ENCODE measurements at places on chromosomes 1 and 21.
A peak's percentile ranks its signal among the peaks of the same experiment; 100 is the strongest.

DNA sequence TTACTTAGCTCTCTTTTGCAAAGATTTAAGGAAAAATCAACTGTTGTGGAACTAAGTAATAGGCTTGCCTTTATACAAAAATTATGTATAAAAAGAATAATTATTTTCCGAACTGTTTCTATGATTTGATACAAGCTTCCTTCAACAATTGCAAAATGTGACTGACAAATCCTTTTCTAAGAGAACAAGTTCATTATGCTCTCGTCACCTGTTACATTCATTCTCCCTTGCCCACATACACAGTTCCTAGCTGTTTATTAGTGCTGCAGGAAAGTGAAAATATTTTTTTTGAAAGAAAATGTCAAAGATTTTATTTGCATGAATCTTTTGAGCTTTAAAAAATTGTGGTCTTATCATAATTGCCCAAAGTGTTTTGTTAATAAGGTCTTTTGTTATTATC, 466.2 kb downstream of the USP25 start:
- no peak for DNase-seq

- no peak for DNase-seq
These were observed 65.8 kb downstream of the OVGP1 start for GRCh38 chr1:111361761-111362160.

GRCh38 chr1:108531444-108531843, 28.5 kb upstream of the EEIG2 start:
- DNase-seq: no peak

DNA sequence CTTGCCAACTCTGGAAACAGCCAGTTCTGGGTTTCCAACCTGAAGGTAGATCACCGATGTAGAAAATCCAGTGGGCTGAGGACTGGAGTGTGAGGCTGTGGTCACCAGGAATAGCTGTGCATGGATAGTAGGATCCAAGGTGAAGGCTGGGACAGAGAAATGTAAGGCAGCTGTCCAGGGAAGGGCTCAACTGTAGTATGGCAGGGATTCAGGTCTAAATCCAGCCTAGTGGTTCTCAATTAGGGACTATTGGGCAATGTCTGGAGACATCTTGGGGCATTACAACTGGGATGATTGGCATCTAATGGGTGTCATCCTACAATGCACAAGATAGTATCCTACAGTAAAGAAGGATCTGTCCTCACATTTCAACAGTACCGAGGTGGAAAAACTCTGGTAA, 67.7 kb upstream of the RUNX1 start:
- DNase-seq: no peak

DNA sequence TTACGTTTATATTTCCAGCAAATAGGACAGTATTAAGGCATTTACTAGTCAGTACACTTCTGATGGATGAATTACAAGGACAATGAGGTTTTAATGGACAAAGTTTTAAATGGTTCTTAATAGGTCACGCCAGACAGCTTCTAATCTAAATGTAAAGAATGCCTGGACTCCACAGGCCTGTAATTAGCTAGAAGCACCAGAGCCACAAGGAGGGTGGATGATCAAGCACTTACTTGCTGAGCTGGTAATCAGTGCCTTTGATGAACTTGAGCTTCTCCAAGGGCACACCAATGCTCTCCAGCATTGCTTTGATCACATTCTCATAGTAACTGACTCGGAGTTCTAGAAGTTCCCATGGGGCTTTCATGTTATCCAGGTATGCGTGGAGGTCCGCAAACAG, 6.8 kb downstream of the YARS1 start:
- no peak for DNase-seq

- no peak for DNase-seq
These were observed 594 bp downstream of the LUZP1 start for GRCh38 chr1:23168079-23168444.

DNA sequence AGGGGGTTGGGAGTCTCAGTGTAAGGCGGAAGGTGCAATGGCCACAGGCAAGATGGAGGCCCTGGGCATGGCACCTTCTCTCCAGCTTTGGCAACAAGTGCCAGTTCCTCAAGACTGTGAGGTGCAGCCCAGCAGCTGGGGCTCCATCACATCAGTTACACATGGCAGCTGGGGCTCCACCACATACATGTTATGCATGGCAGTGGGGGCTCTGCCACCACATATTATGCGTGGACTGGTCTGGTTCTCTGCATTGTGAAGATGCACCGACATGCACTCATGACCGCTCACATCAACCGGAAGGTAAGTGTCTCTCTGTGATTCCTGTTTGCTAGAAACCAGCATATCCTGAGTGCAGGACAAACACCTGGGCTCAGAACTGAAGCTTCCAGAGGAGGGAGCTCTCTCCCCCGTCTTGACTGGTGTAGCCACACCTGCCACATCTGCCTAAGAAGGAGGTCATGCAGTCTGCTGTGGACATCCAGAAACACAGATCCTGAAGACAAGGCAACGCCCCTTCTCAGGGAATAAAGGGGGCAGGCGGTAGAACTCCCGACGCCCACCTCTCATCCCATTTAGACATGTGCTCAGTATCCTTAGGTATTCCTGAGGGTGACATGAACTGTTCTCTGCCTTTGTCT, 104.1 kb upstream of the TMPRSS2 start:
- no peak for DNase-seq

- no peak for DNase-seq
These were observed 394.1 kb downstream of the MATN1 start for GRCh38 chr1:30329263-30329753.

DNA sequence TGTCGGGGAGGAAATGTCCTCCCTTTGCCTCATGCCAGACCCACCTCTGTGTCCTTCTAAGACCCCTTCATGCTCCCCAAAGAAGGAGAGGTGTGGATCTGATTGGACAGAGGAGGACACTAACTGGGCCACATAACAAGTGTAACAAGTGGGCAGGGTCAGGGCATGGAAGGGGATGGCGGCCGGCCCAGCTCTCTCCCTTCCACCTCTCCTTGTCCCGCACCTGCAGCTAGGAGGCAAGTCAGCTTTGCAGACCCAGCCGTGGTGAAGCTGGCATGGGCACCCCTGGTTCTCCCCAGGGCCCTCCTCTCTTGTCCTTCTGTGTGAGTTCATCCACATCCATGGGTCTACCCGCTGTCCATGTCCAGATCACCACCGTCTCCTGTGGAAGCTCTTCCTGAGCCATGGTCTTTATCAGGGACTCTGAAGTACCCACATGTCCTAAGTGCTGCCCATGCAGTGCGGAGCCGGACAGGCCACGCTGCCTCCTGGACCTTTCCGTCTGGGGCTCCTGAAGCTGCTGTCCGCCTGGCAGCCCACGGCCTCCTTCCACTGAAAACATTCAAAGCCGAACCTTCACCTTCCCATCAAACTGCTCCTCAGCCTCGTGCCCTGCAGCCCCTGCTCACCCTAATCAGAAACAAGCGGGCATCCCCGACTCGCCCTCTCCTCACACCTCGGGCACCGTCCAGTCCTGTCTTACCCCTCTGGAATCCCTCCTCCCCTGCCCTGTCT, 460.5 kb downstream of the PTPRU start:
- no peak for DNase-seq

DNA sequence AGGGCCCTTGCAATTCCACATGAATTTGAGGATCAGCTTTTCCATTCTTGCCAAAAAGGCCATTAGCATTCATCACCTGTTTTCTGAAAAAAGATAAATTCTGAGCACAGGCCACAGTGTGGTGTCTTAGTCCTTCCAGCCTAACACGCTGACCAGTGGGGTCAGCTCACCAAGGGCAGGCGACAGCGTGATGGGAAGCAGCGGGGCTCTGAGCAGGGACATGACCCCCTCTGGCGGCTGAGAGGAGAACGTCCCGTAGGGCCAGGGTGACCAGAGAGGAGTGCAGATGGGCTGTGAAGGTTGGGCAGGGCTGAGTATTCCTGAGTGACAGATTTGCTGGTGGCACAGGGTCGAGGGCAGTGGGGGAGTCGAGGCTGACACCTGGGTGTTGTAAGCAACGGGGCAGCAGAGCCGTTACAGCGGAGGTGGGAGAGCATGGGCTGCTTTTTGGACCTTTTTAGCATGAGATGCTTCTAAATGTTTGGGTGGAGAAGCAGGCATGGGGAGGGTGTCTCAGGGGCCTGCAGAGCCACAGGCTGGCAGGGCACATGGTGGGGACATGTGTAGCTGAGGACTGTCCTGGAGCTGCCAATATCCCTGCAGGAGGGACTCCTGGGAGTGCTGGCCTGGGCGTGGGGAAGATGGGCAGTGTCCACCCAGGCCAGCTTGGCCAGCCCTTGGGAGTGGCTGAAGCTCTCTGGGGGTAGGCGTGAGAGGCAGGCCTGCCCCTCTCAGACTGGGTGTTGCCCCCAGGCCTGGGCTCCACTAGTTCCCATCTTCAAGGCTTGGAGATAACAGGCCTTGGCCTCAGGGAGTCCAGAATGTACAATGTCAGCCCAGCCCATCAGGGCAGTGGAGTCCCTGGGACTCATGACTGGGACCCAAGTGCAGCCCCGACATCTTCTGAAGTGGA, 8.6 kb upstream of the CALML6 start:
- DNase-seq: peak; percentile 35

DNA sequence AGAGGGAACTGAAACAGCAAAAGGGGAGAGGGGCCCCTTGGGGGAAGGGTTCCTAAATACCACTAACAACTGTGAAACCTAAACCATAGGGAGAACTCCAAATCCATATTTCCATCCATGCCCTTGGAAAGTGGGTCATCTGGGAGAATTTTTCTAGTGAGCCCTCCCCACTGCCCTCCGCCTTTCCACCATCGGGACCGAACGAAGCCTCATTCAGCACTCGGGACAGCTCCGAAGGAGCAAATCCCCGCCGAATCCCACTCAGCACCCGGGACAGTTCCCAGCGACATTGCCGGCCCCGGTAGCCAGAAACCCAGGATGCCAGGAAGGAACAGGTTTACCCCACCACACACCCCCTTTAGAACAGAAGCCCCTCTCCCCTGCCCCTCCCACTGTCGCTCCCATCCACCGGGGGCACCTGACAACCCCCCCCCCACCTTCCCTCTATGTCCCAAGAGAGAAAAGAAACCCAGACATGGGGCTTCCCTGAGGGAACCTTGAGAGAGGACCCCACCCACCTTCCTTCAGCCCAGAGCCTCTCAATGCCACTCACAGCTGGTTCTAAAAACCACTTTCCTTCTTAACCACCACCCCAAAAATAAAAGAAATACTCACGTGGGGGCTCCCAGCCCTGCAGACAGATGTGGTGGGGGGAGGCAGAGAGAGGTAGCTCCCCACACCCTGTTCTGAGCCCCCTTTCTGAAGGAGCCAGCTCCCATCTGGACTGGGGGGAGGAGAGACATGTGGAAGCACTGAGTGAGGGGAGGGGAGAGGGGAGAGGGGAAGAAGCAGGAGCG, 4.5 kb downstream of the DLGAP3 start:
- DNase-seq: no peak

DNA sequence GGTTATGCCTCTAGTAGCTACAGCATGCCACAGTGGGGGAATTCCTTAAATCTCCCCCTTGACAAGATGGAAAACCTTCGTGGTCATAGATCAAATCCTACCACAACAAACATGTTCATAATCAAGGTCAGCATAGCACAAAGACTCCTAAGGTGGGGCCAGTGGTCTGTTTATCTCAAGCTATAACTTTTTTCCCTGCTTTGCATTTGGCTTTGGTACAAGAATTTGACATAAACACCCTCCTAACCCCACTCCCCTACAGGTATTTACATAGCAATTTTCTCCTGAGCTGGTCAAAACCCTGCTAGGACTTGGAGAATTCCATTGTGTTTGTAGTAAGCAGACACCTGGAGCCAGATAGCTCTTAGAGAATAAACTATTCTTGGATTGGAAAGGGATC, 58.5 kb downstream of the HIVEP3 start:
- no peak for DNase-seq

DNA sequence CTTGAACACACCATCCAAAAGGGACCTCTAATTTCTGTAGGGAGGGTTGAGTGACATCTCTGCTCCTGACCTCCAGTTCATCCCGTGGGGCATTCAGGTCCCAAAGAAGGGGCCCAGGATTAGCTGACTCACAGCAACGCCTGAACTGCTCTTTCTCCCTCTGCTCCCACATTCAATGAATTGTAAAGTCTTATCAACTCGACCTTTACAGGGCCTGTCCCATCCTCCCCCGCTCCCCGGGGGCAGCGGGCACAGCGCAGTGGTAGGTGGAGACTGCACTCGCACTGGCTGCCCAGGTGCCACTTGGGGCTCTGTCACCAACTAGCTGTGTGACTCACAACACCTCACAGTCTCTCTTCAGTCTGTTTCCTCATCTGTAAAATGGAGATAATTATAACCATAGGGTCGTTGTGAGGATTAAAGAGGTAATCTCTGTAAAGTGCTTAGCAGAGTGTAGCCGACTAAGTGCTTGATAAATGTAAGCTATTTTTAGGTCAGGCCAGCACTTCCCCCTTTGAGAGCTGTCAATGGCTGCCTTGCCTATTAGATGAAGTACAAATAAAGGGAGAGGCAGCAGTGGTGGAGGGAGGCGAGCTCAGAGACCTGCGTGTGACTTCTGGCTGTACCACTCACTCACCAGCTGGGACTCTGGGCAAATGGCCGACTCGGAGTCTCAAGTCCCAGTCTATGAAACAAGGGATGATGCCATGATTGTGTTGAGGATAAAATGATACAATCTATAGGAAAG, 637 bp upstream of the MYBPHL start:
- no peak for DNase-seq

GRCh38 chr1:36126797-36127500, 1.9 kb upstream of the COL8A2 start:
- DNase-seq: no peak

DNA sequence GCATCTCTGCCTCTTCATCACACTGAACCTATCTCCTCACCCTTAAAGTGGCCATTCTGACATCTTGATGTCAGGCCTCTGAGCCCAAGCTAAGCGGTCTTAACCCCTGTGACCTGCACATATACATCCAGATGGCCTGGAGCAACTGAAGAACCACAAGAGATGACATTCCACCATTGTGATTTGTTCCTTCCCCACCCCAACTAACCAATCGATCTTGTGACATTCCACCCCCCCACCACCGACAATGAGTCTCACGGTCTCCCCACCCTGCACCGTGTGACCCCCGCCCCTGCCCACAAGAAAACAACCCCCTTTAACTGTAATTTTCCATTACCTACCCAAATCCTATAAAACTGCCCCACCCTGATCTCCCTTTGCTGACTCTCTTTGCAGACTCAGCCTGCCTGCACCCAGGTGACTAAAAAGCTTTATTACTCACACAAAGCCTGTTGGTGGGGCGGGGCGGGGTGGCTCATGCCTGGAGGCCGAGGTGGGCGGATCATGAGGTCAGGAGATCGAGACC, 21.0 kb upstream of the PINK1 start:
- no peak for DNase-seq

DNA sequence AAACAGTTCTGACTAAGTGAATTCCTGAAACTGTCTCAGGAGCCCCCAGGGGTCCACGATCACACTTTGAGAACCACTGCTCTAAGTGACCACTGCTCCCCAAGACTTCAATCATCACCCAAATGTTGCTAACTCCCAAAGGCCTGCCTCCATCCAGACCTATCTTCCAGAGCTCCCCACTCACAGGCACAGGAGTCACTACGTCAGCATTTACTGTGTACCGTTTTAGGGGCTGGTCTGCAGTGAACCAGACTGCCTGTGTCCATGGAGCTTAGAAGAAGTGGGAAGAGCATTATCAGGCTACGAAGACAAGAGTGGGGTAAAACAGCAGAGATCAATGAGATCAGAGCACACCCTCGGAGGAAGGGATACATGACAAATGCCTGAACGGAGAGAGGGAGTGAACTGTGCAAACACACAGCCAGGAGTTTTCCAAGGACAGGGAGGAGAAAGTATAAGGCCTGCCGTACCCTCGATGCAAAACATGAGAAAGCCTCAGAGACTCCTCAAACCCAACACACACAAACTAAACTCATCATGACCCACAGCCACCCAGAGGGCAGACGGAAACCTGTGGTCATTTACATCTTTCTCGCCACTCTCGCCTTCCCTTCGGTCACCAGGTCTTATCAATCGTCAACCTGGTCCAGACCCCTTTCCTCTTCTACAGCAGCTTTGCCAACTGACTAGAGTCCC, 10.1 kb downstream of the GNB1 start:
- DNase-seq: no peak

Data from activated CD4-positive, alpha-beta T cell treated with anti-CD3 and anti-CD28 coated beads, Interleukin-2, amount 50 U/mL, for 24 hours (primary cell).